Lower lobe of right lung (tissue), 2 donors: ENCODE measurements at places on chromosomes 3 and 15.

GRCh38 chr15:70701891-70702568 is 61.3 kb downstream of the UACA start:
- DNase-seq: no peak

DNA sequence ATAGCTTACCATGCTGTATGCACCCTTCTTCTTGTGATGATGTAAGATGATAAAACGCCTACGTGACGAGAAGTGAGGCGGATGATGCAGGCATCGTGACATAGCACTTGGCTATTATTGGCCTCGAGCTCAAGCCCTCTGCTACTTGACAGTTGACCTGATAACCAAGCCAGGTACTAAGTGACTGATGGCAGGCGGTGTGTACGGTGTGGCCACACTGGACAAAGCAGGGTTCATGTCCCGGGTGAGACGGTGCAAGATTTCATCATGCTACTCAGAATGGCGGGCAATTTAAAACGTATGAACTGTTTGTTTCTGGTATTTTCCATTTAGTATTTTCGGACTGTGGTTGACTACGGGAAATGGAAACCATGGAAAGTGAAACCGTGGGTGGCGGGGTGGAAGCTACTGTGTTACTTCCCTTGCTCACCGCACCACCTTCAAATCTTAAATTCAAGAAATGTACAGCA is 57.7 kb downstream of the SLC12A8 start:
- DNase-seq: no peak

GRCh38 chr3:124664804-124665203 is 65.4 kb upstream of the UMPS start:
- DNase-seq: no peak

- no peak for DNase-seq
Measured at GRCh38 chr3:121834157-121834670, 646 bp downstream of the IQCB1 start.

DNA sequence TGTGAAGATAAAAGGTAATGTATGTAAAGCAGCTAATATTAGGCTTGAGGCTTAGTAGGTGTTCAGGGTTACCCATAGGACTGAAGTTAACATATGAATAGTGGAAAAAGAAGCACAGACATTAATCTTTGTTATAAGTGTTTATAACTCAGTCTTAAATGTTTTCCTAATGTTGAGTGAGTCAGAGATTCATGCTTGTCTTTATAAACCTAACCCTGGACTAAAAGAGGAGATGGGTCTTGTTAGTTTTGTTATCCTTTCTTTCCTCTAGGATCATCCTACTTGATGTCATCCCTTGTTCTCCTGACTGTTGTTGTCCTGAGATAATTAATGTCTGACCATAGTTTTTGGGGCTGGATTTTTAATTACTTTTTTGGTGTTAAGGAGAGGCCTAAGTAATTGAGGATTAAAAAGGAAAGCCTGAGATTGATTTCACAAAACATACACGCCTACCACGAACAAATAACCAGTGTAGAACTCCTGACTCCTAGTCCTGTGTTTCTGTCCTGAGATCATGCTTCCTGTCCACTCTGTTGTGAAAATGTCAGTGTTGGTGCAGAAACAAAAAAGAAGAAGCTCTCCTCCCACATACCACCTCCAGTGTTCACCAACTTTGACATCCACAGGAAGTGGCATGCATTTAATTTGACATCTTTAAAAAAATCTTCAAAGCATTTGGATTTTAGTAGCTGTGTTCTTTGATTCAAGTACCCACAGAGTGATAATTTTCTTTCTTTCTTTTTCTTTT is 8.4 kb downstream of the MITF start:
- no peak for DNase-seq

DNA sequence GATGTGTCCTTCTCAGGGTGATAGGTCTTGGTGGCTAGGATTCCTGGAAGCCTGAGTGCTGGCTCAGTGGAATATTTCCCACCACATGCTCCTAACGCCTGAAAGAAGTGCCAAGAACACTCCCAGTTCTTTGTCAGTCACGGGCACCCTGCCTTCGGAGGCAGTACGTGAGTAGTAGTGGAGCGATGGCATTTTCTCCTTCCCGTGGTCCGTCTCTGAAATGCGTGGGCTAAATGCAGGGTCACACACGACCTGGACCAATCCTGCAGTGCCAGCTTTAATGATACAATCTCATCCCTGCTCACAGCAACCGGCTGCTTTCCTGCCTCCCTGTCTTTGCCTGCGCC is 14.5 kb downstream of the H1-8 start:
- DNase-seq: no peak

DNA sequence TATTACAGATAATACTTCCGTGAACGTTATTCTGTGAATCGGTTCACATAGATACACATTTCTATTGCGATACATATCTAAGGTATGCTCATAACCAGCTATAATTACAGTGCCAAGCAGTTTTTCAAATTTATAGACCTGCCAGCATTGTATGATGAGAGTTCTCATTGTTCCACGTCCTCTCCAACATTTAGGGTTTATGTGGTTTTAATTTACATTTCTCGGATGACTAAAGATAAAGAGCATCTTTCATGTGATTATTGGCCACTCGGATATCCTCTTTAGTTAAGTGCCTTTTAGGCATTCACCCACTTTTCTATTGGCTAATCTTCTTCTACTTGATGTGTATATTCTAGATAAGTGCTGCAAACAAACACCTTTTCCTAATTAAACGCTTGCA is 134.7 kb upstream of the CCDC54 start:
- DNase-seq: no peak

DNA sequence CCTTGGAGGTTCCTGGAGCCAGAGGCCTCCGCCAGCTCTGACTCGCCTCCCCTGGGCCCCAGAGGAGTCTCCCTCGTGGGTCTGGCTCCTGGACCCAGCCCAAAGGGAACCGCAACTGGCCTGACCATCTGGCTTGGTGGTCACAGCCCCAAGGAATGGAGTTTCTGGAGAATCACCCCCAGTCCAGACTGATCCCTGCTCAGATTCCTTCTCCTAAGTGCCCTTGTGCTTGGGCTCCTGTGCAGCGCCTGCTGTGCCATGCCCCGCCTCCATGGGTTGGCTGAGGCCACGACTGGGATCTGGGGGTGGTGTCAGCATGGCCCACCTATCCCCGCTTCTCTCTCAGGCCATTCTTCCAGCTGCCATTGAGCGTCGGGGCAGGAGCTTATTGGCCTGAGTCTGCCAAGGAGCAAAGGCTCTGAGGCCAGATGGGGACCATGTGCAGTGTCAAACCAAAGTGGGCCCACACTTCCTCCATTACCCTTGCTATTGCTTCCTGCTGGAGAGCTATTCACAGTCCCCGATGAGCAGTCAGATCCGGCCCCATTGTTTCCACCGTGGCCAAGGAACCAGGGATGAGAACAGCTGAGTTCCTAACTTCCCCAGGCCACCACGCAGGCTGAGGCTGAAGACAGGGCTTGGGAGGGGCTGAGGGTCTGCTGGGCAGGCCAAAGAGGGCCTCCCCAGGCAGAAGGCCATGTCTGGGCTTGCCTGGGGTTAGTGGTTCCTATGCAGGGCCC is 19.0 kb downstream of the CSPG4 start:
- DNase-seq: no peak

DNA sequence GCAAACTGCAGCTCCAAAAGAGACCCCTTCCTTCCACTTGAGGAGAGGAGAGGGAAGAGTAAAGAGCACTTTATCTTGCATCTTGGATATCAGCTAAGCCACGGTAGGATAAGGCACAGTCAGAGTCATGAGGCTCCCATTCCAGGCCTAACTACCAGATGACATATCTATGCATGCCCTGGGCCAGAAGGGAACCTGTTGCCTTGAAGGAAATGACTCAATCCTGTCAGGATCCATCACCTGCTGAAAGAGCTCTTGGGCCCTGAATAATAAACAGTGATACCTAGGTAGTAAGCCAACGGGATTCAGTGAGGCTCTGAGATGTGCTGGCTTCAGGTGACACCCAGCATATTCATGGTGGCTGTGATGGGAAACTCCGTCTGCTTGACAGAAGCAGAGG is 118.5 kb upstream of the EPHA3 start:
- DNase-seq: no peak

GRCh38 chr3:76551739-76552138 is 488.2 kb upstream of the ROBO2 start:
- no peak for DNase-seq

GRCh38 chr3:108241721-108242120 is 19.5 kb upstream of the IFT57 start:
- no peak for DNase-seq

DNA sequence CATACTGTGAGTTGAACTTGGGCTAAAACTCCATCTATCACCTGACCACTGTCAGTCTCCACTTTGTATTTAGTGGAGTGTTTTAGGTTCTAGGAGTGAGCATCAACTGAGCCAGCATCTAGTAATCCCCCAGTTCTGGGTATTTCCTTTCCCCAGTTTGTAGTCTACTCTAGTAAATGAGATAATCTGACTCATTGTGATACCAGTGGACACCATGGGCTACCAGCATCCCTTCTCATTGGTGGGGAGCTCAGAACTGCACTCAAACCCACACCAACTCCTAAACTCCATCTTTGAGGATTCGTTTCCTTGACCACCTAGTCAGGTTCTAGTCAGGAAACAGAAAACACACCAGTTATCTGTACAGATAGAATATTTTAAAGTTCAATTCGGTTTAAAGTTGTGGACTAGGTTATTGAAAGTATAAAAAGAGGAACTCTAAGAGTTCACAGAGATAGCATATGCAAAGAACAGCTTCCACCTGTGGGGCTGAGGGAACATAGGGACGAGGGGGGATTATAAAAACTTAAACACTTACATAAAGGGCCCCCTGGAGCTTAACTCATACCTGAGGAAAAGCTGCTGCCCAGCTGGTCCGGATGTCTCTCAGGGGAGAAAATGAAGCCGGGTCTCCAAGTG is 36.0 kb downstream of the LEO1 start:
- DNase-seq: no peak

DNA sequence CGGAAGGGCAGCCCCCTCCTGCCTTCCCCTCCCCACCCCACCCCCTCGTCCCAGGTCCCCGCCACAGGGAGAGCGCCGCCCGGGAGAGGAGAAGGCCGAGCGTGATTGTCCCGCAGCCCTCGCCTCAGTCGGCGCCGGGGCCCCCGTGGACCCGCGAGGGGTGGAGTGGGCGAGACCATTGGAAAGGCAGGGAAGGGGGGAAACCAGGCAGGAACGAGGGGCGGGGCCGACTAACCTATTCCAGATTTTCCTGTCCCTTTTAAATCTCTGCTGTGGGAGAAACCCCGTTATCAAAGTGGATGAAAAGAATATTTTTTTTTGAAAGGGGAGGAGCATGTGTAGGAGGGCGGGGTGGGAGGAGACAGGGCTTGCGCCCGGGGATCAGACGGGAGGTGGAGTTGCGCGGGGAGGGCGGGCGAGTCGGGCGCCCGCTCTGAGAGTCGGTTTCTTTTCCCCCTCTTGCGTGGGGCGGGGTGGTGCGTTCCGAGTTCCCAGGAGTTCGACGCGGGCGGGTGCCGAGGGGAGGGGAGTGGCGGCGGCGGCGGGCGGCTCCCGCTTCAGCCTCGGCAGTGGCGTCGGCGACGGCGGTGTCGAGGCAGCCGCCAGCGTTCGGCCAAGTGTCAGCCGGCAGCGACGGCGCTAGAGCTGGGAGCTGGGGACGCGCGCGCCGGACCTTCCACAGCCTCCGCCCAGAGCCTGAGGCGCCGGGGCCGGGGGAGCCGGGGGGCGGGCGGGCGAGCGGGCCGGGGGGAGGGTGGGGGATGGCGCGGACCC is at the start of gene NECTIN3:
NECTIN3 (plus strand) TSS at position 560 of the 774 bp plus-strand sequence; CDS start at position 762, 202 bp downstream.
- peak; percentile 93 for DNase-seq

GRCh38 chr3:136671921-136672320 is 80.3 kb downstream of the STAG1 start:
- no peak for DNase-seq

DNA sequence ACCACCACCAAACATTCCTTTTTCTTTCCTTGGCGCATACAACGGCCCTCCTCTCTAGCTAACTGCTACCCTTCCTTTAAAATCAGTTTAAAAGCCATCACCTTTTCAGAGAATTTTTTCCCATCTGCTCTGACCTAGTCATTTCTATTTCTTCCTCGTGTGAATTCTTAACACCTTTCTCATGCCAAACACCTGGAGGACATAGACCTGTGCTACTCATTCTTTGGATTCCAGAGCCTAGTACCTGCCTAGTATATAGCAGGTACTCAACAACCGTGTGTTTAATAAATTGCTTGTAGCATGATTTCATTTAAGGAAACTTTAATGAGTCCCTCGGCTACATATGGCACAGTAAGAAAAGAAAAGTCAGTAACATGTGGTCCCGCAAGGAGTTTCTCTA is 2.0 kb upstream of the TPM1 start:
- no peak for DNase-seq

DNA sequence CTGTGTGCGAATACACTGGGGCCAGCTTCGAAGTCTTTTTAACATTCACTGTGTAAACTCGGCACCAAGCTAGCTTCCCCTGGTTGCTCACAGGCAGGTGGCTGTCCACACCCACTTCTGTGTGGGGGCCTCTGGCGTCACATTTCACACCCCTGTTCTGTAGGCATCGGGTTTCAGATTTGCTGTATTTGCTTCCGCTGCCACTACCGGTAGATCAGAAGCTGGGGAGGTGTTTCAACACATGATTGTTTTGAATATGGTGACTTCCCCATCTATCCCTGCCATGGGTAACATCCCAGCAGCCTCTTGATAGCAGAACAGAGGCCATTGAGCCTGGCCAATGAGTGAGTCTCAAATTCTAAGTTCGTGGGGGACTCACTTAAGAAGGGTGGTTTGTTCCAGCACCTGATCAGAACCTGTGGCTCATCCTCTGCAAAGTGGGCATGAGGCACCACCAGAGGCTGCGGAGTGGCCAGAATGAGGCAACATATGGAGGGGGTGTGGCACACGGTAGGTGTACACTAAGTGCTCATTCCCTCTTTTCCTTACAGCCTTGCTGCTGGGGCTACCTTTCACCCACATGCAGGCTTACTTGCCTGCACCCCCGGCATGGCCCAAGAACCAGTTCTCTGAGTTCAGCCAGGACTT is 61.5 kb downstream of the IQSEC1 start:
- peak; percentile 80 for DNase-seq

DNA sequence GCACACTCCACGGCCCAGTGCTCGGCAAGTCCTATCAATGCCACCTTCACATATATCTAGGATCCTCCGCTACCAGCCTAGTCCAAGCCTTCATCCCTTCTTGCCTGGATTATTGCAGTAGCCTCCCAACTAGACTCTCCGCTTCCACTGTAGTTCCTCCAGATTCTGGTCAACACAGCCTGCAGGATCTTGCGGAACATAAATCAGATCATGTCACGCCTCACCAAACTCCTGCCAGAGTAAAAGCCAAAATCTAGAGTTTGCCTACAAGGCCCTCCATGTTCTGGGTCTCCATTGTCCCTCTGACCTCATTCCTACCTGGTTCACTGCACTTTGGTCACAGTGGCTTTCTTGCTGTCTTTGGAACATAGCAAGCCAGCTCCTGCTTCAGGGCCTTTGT is 3.6 kb downstream of the BDH1 start:
- no peak for DNase-seq

GRCh38 chr3:42302924-42303634 is 37.1 kb upstream of the CCK start:
- DNase-seq: no peak

GRCh38 chr3:149224736-149225594 is 3.3 kb upstream of the CP start:
- no peak for DNase-seq

GRCh38 chr3:67739851-67740250 is 85.4 kb upstream of the SUCLG2 start:
- DNase-seq: no peak
